ENCODE measurements at places on chromosomes 12 and 14.

- DNase-seq: no peak
Measured at GRCh38 chr12:29187756-29188155, 38.7 kb downstream of the FAR2 start.

DNA sequence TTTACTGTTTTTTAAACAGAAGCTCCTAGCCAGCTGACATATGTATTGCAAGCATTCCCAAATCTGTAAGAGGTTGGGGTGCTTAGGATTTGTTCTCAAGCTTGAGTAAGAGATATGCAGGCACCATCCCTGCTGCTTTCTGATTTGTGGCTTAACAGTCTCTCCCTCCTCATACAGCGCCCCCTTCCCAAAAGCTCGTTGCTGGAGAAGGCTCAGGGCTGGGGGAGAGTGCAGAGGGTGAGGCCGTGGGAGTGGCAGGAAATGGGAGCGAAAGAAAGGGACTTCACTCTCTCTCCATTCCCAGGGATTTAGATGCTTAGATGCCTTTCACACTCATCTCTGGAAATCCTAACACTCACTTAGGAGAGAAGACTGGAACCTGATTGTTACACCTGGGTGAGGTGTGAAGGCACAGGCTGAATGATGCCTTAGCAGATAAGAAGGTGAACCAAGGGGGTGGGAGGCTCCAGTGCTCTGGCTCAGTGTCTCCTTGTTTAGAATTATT is 172.0 kb downstream of the C12orf75 start:
- no peak for DNase-seq

GRCh38 chr12:122646517-122647217 is 56.5 kb downstream of the HCAR2 start:
- DNase-seq: no peak

DNA sequence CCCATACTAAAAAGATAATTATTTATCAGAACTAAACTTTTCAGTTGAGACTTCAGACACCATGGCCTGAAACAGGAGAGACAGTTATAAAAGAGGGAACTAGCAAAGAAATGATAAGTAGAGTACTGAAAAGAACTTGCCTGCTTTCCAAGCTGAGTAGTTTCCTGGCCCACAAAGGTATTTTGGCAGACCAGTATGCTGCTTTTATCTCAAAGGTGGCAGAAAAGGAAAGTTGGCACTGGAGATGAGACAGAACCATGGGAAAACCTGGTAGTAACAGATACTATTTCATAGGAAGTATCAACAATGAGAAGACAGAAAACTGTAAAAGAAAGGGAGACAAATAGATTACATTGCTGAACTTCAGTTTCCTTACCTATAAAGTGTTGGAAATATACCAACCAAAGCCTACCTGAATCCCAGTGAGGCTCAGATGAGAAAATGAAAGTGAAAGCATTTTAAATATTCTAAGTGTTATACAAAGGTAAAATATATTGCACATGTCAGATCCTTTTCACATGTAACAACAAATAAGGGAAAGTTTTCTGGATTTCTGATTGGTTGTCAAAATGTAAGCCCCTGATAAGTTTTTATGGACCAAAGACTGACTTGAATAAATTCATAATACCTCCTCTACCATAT is 155.3 kb upstream of the FSCB start:
- no peak for DNase-seq

- DNase-seq: no peak
Measured at GRCh38 chr12:122349078-122349477, 73.4 kb downstream of the CLIP1 start.

GRCh38 chr12:106051853-106052531 is 86.8 kb downstream of the NUAK1 start:
- no peak for DNase-seq

- DNase-seq: no peak
Measured at GRCh38 chr12:11143352-11143751, 8.9 kb upstream of the TAS2R30 start.

DNA sequence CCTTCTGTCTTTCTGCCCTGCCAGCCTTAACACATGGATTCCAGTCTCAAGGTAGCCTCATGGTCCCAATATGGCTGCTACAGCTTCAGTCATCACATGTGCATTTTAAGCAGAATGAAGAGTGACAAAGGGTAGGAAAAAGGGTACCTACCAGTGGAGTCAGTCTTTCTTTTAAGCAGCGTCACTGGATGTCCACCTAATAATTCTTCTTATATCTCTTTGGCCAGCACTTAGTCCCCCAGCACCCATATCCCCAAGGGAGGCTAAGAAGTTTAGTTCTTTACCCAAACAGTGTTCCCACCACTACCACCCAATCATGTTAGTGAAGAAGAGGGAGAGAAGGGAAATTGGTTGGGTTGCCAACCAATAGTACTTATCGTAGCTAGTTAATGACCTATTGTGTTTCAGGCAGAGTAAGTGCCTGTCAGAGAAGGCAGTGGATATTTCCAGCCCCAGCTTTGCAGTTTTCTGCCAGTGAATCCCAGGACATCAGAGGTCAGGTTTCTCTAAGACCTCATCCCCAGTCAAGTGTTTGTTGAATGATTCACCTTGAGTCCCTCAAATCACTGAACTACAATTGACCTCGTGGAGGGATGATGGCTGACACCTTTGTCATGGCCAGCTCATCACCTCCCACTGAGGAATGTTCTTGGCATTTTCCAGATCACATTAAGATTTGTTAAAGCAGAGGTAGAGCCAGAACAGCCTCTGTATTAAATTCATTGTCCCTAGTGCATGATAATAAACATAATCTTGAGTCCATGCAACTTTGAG is 250.9 kb upstream of the CRY1 start:
- DNase-seq: no peak

DNA sequence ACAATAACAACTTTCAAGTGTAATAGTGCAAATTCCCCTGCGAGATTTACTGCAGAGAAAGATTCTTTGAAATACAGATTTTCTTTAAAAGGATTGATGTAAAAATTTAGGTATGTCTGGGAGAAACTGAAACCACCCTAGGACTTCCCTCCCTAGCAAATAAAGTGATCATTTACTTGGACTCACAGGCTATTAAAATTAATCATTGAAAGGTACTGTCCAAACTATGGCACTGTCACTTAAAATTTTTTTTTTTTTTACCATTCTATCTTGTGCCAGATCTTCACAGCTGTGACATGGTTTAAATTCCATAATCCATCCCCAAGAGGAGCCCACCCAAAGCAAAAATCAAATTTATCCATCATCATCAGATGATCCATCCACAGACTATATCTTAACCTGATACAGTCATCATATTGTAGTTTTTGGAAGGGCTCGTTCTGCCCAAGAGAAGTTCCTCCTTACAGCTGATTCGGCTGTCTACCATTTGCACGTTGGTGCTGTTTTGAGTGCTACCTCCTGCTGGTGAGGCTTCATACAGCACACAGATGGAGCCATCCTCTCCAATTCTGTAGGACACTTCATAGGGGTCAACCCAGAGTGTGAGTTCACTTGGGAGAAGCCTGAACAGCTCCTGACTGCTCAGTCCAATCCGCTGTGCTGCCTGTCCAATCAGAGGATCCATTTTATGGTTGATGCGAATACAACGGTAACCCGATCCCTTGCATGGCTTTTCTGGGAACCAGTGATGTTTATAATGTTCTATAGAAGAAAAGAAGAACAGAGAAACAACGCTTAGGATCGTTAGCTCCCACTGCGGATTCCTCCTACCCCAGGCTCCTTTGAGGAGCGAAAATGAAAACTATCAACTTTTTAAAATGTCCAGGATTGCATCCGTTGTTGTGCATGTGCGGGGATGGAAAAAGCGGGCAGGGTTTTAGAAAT is 1.7 kb downstream of the BTG1 start:
- DNase-seq: no peak

- DNase-seq: no peak
Measured at GRCh38 chr12:79983986-79984620, 49.2 kb upstream of the PPP1R12A start.

GRCh38 chr14:73814153-73814552 is 37.5 kb upstream of the PTGR2 start:
- DNase-seq: no peak

GRCh38 chr12:103144278-103144677 is 186.8 kb downstream of the ASCL1 start:
- DNase-seq: no peak

DNA sequence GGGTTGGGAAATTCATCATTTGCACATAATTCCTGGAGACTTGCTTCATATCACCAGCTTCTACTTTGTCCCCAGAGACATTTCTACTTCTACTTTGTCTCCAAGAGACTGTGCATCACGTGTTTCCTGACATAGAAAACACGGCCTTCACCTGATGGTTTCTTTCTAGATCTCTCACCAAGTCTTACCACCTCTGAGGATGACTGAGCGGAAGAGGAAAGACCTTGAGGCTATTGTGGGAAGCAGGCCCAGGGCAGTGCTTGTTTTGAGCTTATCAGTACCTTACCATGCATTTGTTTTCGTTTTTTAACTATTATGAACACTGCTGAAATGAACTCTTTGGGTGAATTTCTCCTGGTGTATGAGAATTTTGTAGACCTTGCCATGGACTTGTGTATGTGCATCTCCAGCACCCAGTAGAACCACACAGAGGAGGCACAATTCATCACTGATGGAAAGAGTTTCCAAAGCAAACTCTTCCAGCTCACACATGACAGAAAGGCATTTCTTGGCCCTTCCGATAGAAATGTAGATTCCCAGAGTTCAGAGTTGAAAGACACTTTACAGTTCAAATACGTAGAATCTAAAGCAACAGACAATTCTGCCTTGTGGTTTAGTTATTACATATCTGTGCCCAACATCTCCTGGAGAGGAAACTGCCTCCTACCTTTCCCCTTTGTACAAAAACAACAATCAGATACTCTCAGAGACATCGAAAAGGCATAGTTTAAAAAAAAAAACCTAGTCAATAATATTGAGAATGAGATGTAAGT is 434.7 kb downstream of the FUT8 start:
- no peak for DNase-seq

All from SK-N-MC (cell line).